ENCODE measurements at places on chromosomes 5 and 9.
A peak's percentile ranks its signal among the peaks of the same experiment; 100 is the strongest.

- no peak for DNase-seq
Observed at GRCh38 chr5:127337876-127338275, 47.3 kb downstream of the MEGF10 start.

GRCh38 chr9:34254966-34255825 is 73.9 kb downstream of the KIF24 start:
- DNase-seq, result peak; percentile 30

GRCh38 chr9:123952641-123953495 is 22.9 kb upstream of the DENND1A start:
- no peak for DNase-seq

DNA sequence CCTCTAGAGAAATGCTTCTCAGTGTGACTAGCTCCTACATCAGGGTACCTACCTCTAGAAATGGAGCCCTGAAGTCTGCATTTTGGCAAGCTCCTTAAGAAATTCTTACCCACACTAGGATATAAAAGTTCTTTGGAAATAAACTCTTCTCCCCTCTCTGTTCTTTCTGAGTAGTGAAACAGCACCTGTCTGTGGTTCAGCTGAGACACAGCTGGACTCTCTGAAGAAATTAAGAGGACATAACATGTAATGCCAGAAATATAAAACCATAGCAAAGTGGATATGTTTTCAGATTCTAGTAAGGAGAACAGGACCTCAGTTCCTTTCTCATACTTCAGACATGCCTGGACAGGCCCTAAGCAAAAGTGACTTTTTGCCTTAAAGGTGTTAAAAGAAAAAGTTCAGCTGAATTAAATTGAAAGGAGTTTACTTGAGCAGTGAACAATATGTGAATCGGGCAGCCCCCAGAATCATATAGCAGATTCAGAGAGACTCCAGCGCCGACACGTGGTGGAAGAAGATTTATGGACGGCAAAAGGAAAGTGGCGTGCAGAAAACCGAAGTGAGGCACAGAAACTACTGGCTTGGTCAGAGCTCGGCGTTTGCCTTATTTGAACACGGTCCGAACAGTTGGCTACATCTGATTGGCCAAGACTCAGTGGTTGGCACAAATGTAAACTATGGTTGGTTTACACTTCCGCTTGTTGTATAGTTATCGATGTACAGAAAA is 64.5 kb downstream of the PRKACG start:
- peak; percentile 1 for DNase-seq

- no peak for DNase-seq
Observed at GRCh38 chr9:127451608-127451857, 223 bp downstream of the LRSAM1 start.
